ENCODE measurements at places on chromosomes 2 and 18. TPM values are rescaled to one million over a fixed set of nuclear protein-coding genes. Genes with fewer than 3 reads are reported as not detected.

DNA sequence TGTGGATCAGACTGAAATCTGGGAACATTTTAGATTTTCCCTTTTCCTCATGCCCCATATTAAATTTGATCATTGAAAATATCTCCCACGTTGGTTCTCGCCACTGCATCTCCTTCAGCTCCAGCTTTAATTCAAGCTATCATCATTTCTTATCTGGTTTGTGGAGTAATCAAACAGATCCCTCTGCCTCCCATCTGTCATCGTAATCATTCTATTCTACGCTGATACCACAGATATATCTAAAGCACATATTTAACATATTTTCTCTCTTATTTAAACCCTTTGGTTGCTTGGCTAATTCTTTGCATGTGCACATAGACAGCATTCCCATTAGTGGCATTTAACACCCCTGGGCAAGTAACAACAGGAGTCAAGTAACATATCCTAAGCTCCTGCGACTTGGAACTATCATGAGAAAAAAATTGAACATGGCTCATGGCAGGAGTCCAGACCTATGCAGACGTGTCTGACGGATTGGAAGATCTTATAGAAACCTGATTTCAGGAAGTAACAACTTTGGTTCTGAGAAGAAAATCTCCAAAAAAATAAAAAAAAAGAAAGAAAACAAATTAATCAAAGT, 158.8 kb upstream of the KYNU start:
- DNase-seq = no peak

DNA sequence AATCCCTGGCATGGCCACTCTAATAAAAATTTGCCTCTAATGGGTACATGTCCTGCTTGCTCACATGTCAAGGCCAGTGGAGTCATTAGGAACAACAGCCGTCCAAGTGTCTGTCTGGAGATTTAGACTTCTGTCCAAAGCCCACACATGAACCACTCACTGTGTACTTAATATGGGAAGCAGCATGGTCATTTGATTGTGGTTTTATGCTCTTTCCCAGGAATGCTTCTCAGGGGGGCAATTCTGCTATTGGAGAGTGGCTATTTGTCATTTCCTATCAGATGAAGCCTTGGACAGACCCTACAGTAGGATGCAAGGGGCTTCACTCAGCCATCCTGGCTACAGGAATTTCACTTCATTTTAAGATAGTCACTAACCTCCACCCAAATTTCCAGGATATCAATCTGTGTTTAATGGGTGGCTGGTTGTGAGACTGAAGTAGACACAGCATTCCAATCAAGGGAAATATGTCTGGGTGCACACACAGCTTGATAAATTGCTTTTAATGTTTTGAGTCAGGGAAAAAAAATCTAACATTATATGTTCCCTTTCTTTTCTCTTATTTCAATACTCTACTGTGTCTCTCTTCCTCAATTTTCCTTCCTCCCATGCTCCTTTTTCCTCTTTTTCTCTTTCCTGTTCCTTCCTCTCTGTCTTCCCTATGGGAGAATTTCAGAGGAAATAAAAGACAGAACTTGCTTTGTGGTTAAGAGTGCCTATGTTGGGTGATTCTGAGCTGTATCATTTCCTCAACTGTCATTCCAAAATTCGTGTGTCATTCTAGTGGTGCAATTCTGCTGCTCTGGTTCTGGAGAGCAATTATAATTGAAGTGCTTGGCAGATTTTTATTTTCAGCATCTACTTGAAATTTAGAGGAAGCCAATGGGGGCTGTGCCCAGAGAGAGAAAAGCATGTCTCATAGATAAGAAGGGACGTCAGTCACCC, 320.1 kb downstream of the OSR1 start:
- no peak for DNase-seq

GRCh38 chr2:195632856-195633572, 24.0 kb upstream of the SLC39A10 start:
- DNase-seq = no peak

DNA sequence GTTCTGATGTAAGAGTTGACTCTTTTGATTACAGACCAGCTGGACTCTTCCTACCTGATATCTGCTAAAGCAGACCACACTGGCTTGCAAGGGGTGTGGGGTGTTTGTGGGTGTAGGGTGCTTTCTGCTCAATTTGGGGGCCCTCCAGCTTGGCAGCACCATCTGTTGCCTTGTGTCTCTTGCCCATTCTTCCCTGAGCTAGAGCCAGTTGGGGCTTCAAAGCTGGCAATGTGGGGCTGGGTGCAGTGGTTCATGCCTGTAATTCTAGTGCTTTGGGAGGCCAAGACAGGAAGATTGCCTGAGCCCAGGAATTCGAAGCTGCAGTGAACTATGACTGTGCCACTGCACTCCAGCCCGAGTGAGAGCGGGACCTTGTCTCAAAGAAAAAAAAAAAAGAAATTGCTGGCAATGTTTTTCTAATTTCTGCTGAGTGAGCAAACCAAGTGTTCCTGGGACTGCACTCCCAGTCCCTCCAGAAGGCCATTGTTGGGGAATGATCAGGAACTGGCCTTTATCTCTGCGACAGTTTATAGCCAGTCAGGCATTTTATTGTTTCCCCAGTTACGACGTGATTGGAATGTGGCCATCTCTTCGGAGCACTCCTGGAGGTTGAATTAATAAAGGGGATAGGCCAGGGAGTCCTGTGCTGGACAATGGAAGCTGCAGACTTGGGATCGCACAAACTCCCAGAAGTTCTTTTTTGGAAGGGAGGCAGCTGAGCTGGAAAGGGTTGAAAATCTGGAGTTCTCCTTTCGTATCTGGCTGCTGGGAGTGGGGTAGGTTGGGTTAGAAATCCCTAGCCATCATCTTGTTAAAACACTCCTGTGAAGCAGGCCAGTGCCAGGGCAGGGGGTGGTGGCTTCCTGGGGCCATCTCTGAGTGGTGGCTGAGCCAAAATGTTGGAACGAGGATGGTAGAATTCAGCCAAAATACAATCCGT, 57.2 kb downstream of the LIPG start:
- DNase-seq = no peak

- no peak for DNase-seq
These were observed 40.9 kb downstream of the USP14 start for GRCh38 chr18:199214-199613.

Gene DNAH6
- total RNA-seq = 5.5 TPM

DNA sequence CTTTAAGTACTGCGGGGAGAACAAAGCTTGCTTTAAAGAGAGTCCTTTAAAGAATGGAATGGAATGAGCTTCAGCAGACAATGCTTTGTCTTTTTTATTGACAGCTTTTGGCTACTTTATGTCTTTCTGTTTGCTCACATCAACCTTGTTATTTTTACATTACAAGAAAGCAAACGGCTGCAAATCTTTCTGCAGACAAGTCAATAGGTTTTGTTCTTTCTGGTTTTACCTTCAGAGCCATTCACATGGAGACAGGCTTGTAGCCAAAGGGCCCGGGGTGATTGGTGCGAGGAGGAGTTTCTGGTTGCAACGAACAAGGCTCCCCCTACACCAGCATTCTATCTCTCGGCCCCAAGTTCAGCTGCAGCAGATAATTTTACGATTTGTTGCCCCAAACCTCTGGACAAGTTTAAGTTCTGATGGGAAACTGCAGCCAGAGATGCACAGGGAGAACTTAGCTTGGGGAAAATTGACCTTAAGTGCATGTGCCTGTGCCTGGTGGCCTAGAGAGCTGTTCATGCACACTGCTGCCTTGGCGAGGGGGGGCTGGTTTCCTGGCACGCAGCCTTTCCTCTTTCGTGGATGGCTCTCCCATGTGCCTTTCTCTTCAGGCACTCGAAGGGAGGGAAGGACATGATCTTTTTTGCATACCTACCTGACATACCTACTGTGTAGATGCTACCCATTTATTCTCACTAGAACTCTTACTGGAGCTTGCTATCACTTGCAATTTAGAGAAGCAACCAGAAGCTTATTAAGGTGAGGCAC, 543.2 kb downstream of the DCDC2C start:
- no peak for DNase-seq

DNA sequence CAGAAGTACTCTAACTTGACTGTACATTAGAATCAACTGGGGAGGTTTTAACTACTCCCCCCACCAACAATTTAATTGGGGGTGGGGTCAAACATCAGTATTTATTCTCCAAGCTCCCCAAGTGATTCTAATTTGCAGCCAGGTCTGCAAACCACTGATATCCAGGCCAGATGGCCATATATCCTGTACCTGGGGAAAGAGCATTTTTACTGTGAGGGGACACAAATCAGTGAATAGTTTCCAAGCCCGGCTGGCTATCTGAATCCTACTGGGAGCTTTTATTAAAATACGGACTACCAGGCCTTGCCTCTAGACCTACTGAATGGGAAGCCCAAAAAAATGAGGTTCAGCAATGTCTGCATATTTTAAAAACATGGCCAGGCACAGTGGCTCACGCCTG, 88.5 kb downstream of the TCF4 start:
- no peak for DNase-seq

- DNase-seq = no peak
These were observed 144.3 kb downstream of the INHBB start for GRCh38 chr2:120490091-120490798.

DNA sequence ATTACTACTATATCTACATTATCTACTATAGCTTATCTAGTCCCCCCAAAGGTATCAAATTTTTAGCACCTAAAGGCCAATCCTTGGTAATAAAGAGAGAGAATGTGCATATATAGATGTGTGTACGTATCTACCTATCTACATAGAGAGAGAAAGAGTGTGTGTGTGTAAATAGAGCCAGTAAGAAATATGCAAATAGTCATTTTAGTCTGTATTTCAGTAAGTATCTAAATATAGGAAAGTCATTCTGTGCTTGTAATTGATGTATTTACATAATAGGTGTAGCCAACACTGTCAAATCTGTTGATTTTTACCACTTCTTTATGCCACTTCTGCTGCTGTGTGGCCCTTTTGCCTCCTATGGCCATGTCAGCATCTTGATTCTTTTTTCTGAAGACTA, 284.5 kb upstream of the TFPI start:
- no peak for DNase-seq

DNA sequence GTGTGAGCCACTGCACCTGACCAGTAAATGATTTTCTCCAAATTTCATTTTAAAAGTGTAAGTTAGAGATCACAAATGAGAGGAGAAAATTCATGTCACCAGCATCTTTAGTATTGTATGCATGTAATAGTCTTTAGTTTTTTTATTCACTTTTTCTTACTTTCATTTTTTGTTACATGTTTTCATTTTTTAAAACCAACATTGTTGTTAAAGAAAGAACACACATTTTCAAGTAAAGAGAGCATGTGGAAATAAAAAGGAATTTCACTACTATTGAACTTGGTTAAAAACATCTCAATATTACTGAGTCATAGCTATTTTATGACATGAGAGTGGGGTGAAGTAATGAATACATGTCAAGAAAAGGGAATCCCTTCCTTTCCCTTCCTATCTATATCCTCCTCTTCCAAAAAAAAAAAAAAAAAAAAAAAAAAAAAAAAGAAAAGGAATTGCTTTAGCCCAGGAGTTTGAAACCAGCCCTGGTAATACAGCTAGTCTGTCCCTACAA, 29.1 kb upstream of the PMAIP1 start:
- no peak for DNase-seq

DNA sequence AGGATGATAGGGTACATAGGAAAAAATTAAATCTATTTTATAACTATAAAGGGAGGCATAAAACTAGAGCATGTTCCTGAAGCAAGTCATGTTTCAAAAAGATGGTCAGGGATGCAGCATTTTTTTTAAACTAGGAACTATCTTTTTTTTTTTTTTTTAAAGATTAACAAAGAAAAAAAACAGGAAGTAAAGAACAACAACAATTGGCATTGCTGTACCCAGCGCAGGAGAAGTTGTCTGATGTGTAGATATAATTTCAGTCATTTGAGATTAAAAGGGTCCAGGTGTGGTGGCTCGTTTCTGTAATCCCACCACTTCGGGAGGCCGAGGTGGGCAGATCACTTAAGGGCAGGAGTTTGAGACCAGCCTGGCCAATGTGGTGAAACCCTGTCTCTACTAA, 41.5 kb downstream of the PMAIP1 start:
- DNase-seq = no peak

Gene RNF103
- 22.8 TPM for total RNA-seq

DNA sequence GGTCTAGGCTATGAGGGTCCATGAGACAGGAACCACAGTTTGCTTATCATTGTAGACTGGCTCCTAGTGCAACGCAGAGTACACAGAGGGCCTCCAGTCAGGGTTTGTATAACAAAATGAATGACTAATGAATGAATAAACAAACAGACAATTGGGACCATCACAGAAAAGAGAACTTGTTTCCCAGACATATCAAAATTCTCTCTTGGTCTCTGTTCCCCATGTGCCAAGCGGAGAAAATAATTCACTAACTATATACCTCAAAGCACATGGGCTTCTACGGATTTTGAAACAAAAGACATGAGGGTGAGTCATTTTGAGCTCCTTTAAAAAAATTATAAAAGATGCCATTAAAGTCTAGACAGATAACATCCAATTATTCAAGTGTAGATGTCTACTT, 28.0 kb downstream of the INO80C start:
- DNase-seq = no peak

Gene LIMS3
- 0.93 TPM for total RNA-seq

DNA sequence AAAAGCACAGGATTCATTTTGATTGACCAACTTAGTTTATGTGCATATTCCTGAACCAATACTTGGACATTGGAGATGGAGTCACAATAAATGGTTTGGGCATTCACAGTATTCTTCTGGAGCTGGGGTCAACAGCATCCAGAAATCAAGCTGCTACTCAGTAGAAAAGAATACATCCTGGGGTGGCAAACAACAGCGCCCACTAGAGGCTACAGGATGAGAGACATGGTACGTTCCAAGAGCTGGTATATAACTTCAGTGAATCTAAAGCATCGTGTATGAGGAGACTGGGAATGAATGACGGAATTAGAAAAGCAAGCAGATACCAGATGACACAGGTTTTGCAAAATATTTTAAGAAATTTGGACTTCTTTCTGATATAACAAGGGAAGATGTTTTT, 142.9 kb upstream of the FIGN start:
- DNase-seq = no peak

DNA sequence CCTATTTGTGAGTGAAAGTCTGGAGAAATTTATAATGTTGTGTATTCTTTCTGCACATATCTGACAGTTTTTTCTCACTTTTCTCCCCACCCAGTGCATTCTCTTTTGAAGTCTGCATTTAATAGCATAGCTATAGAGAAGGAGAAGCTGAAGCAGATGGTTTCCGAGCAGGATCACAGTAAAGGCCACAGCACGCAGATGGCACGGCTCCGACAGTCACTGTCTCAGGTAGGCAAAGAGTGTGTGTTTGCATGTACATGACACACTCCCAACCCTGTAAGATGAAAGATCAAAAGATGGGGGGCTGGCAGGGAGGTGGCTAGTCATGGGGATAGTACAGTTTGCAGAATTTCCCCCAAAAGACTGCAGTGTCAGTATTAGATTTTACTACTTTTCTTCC, 89.4 kb downstream of the PRKRA start:
- DNase-seq = no peak

- DNase-seq = no peak
These were observed 31.9 kb downstream of the PKP4 start for GRCh38 chr2:158488442-158489216.
